ENCODE measurements at places on chromosomes 2 and 18. TPM values are rescaled to one million over a fixed set of nuclear protein-coding genes. Genes with fewer than 3 reads are reported as not detected.

The AAK1 gene
- total RNA-seq, result 21.5 TPM

- no peak for DNase-seq
These were observed 187.8 kb downstream of the RDH14 start for GRCh38 chr2:18372641-18373040.

The PLCL1 gene
- 0.11 TPM for total RNA-seq

GRCh38 chr2:162416446-162416845 lies 72.5 kb downstream of the GCA start:
- no peak for DNase-seq

The KCNJ13 gene
- not detected for total RNA-seq

The CCDC141 gene
- total RNA-seq, result not detected

DNA sequence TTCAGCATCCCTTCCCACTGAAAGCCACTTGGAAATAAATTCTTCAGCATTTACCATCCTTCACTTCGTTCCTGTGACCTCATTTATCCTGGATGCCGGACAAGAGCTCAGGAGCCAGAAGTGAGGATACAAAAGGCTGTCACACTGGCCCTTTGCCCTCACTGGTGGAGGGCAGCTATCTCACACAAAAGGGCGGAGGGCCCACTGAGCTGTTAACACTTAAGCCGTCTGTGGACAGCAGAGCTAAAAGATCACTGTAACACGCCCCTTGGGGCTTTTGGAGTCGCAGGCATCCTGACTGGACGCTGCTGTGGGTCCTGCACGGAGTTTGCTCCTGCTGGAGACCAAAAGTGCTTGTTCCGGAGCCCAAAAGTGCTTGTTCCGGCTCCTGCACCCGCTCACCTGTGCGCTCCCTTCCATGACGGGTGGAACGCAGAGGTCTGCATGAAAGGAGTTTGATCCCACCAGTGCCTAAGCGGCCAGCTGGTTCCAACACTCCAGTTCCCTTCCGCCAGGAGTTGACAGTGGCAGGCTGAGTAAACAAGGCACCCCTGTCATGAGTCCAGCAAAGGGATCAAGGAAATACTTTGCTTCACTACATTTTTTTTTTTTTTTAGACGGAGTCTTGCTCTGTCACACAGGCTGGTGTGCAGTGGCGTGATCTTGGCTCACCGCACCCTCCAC lies 572.0 kb upstream of the LINC00305 start:
- DNase-seq, result no peak

DNA sequence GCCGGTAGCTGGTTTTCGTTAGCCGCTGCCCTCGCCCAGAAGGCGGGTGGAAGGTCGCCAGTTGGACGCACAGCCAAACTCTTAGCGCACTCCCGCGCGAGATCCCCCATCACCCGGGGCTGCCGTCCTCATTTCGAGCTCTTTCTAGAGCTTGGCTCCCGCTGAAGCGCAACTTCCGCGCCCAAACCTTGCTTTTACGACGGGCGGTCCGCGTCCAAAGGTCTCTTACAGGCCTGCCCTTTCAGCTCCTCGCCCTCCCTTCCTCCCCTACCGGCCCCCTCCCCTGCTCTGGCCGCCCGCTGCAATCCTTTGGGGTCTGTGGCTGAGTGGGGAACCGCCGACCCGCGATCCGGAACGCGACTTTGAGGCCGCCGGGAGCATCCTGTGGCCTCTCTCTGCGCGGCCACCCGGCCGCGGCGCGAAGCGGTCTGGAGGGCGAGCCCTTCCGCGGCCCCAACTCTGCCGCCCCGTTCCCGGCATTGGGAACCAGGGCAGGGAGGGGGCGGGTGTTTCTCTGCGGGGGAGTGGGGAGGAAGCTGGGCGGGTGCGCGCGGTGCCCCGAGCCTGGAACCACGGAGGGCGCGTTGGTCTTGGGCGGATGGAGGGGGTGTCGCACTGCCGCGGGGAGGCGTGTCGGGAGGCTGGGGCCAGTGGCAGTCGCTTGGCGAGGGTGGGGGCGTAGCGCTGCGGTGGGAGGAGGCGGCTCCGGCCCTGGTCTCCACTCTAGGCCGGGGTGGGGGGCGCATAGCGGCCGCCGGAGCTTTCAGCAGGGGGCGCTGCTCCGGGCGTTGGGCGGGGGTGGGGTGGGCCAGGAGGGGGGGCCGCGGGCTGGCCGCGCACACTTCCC lies at the start of gene GDF7:
Gene GDF7 (plus strand): TSS at position 841 of the 847 bp plus-strand sequence. CDS start 96 bp downstream, outside the sequence.
- DNase-seq, result peak; percentile 37

DNA sequence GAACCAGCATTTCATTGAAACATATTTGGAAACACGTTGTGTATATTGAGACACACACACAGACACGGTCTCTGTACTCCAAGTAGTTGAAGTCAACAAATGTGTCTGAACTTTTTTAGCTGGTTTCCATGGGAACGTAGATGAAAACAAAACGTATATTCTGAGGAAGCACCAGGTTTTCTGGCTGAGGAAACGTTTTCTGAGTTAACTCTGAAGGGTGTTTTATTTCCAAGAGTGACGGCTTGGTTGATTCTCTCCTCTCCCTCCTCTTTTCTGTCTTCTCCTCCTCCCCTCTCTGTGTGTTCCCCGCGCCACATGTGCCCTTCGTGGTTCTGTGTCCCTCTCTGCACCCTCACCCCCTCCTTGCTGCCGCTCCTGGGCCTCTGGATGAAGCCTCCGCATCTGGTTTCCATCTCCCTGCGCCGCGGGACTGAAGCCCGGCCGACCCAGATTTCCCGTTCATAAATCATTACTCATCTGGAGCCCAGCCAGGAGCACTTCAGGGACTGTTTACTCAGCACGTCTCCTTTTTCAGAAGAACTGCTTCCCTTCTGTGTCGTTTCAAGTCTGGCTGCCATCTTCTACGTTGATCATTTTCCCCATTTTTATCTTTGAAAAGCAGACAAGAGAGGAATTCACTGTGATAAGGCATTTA lies 122.7 kb downstream of the COL6A3 start:
- peak; percentile 96 for DNase-seq

The ALPI gene
- total RNA-seq, result not detected

The SDC1 gene
- total RNA-seq, result 75.2 TPM

The KIDINS220 gene
- total RNA-seq, result 19.6 TPM

DNA sequence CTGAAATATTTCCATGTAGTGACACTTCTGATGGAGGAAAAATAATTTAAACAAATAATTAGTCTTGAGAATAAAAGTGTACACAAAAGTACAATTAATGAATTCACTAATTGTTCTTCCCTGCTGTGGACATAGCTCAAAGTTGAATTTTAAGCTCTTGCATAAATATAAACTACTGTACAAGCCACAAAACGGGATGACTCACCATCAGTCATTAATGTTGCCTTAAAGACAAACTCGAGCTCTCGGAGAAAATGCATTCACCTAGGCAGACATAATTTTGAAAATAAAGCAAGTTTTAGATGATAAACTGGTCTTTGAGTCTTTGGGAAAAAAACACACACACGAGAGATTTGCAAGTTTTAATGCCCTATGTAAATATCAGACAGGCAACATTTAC lies 436.4 kb downstream of the ZNF521 start:
- DNase-seq, result peak; percentile 33

- DNase-seq, result peak; percentile 2
These were observed 59.8 kb upstream of the SLC8A1 start for GRCh38 chr2:40511661-40512213.

The ACVR1C gene
- 0.39 TPM for total RNA-seq

DNA sequence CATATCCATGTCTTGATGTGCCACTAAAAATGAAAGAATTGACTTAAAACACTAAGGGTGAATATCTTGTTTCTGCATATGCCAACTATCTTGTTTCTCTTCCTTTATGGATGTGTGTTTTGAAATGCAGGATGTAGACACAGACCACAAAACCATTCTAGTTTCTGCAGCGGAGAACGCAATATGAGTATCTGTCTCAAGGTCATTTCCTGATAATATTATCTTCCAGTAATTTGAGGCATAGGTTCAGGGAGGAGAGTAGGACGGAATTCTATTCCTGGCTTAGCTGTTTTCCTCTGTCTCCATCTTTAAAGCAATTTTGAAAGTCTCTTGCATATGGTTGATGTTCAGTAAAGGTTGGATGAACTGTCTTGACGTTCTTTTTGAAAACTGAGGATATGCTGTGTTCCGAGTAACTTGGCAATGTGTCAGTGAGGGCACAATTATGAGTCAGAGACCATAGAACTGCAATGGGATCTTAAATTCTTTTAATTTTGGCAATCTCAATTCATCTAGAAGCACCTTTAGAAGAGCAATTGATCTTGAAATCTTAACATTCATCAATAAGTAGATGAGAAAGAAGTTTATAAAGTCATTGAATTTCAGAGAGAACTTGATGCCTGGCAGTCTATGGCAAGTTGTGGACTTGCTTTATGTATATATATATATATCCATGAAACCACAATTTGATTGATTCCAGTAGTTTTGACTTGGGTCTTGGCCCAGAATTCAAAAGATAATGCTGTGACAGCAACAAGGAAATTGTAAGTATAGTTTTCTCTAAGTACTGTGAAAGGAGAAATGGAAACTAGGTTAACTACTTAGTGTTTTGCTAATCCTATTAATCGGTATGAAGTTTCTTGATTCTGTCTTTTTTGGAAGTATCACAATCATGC lies 24.8 kb downstream of the RAB27B start:
- no peak for DNase-seq

DNA sequence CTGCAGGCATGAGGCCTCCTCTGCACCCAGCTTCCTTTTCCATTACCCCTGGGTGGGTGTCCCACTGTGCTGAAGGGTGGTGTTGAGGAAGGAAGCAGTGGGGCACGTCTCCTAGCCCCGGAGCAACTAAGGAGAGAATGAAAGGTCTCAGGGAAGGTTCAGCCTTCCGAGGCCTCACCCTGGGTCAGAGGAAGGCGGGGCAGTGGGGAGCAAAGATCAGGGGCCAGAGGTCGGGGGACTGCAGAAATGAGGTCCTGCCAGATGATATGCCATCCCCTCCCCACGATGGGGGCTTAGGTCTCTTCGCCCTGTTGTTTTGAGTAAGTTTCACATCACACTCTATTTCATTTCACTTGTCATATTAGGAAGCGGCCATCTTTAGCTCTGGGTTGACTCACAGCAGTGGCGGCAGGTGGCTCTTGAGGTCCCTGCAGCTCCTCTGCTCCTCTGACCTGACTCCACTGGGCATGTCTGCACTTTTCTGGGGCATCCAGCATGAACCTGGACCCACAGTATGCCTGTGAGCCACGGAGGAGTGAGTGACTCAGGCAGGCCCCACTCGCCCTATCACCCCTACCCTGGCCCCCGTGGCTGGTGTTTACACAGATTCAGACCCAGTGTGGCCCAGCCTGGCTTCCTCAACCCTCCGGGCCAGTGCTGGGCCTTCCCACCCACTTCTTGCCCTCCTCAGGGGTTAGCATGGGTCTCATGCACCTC lies 153.7 kb upstream of the SMAD2 start:
- DNase-seq, result no peak

DNA sequence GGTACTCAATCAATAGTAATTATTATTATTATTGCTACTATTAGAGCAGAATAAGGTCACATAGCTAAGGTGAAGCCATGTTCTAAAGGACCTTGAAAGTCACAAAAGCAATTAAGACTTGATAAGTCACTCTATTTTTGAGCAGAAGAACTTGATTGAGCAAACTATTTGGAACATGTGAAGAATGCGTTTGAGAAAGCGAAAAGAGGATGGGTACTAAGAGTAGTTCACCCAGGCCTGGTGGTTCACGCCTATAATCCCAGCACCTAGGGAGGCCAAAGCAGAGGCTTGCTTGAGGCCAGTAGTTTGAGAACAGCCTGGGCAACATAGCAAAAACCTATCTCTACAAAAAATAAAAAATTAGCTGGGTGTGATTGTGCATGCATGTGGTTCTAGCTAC lies 7.2 kb upstream of the RTN4 start:
- no peak for DNase-seq

DNA sequence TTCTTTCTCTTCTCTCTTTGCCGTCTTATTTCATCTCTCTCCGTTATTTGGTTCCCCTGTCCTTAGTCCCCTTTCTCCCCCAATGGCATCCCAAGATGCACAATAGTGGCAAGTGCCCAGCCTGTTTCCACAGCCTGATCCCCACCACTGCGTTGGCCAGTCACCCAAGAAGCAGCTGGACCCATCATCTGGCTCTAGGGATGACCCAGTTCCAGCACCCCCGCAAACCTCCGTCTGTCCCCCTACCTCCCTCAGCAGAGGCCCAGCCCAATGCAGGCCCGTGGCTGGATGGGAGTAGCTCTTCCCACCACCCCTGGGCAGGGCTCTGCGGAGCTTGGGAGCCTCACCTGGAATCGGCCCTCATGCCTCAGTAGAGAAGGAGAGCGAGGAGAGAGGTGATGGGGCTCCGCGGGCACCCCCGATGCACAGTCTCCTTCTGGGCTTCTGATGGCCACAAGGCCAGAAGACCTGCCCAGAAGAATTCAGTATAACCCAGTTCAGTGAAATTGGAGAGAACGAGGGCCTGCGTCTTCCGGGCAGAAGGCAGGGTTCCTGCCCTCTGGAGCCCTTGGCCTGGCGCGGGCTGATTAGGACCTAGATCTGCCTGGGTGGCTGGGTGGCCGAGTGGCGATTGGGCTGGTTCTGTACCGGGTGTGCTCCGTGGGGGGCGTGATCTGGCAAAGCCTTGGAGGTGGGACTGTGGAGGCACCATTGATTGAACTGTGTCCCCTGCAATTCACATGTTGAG lies 50.9 kb downstream of the RRM2 start:
- no peak for DNase-seq

DNA sequence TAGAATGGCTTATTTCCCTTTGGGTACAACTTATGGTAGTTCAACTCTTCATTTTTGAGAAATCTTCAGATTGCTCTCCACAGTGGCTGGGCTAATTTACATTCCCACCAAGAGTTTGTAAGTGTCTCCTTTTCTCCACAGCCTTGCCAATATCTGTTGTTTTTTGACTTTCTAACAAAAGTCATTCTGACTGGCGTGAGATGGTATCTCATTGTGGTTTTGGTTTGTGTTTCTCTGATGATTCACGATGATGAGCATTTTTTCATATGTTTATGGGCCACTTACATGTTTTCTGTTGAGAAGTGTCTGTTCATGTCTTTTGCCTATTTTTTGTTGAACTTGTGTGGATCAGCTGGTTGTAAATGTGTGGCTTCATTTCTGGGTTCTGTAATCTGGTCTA lies 871.0 kb downstream of the EPHA4 start:
- DNase-seq, result no peak

Data from Daoy (cell line).